ENCODE measurements at places on chromosomes 1 and 21.

DNA sequence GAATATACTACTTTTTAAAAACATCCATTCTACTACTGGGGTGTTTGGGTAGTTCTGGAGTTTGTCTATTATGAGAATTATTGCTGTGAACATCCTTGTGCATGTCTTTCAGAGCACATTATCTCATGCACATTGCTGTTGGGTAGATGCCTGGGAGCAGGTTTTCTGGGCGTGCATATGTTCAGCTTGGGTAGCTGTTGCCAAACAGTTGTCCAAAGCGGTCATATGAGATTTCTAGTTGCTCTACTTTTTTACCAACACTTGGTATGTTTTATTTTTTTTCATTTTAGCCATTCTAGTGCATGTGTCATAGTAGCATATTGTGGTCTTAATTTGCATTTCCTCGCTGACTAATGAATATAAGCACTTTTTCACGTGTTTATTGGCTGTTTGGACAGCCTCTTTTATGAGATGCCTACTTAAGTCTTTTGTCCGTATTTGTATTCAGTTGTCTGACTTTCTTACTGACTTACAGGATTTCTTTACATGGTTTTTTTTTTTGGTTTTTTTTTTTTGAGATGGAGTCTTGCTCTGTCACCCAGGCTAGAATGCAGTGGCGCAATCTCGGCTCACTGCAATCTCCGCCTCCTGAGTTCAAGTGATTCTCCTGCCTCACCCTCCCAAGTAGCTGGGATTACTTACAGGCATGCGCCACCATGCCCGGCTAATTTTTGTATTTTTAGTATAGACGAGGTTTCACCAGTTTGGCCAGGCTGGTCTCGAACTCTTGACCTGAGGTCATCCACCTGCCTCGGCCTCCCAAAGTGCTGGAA, 18.1 kb downstream of the ZDHHC18 start:
- DNase-seq: no peak

GRCh38 chr1:110420874-110421793, 13.6 kb upstream of the LAMTOR5 start:
- DNase-seq: no peak

DNA sequence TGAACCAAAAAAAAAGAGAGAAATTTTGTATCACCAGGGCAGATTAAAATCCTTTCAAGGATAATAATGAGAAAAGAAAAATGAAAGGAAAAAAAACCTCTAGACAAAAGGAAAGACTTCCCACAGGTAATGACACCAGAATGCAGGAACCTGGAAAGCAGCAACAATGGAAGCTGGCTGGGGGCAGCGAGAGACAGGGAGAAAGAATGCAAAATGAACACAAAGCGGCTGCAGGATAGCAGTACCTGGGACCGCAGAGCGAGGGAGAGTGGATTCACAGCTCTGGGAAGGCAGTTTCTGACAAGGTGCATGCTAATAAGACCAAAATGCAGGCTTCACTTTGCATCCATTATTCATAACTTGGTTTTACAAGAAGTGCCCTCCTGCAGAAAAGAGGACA, 349.0 kb downstream of the SIPA1L2 start:
- no peak for DNase-seq

DNA sequence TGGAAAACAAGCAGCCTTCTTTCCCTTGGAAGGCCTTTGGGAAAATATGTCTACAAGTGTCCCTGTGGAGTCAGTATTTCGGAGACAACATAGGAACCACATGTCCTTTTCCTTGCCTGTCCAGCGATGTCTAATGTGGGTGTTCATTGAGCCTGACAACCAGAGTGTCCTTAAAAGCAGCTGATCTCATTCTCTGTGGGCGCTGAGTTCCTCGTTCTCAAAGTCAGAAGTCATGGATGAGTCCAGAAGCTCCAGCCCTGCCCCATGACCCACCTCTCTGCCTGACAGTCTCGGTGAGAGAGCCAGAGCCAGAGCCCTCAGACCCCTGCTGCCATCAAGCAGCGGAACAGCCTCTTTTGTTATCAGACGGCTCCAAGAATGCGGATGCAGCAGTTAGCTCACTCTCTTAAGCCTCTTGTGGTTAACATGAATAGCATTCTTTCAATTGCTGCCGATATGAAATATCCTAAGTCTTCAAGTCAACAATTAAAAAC, 329.2 kb downstream of the TGFB2 start:
- DNase-seq: no peak

DNA sequence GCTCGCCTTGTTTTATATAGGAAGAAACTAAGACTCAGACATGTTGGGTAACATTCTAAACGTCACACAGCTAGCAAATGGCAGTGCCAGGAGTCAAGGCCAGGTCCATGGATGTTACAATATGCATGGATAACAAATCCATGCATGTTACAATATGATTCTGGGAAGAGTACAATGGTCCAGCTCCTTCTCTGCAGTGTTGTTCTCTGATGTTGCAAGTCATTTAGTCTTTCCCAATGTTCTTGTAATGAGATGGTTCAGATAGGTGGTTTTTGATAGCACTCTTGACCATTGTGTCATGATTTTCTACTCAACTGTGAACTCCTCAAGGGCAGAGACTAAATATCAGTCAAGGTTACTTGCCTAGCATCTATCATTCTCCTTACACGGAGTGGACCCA, 15.7 kb upstream of the LRRN2 start:
- DNase-seq: no peak

GRCh38 chr1:183052861-183053260, 29.6 kb downstream of the LAMC1 start:
- no peak for DNase-seq

DNA sequence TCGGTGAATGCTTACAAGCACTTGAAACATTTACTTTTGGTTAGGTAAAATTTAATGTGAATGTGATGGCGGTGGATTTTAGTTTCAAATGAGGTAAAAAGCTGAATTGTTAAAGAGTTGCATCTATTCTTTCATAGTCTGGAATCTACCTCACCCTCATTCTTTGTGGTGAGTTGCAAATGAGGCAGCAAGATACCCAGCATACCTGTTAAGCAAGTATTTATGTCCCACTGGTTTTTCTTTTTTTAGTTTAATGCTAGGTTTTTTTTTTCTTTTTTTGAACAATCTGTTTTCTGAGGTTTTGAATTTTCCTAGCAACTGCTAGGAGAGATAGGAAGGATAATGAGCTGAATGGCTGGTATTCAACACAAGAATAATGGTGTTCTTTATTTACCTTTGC, 127.9 kb upstream of the CACYBP start:
- DNase-seq: no peak

GRCh38 chr1:173903827-173904531, 13.1 kb downstream of the SERPINC1 start:
- DNase-seq: no peak

Data from type B pancreatic cell (in vitro differentiated cells).